Activated T-helper 1 cell treated with anti-CD3 and anti-CD28 coated beads, Interleukin-12 subunit alpha, Interleukin-12 subunit beta, Interleukin-2, Interleukin-4 antibody, amounts not matched to agents 30 ng/mL and 10 ng/mL and 1 ng/mL, durations not matched to agents 14 hours and 24 hours and 36 hours (primary cell): ENCODE measurements at places on chromosomes 16 and 17. TPM values are rescaled to one million over a fixed set of nuclear protein-coding genes. Genes with fewer than 3 reads are reported as not detected.

DNA sequence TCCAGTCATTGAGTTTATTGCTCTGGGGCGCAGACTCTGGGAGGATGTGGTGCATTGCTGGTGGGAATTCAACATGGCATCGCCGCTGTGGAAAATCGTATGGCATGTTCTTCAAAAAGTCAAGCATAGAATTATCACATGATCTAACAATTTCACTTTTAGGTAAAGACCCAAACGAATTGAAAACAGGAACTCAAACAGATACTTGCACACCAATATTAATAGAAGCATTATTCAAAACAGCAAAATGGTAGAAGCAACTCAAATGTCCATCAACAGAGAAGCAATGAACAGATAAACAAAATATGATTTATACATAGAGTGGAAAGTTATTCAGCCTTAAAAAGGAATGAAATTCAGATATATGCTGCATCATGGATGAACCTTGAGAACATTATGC lies 15.9 kb downstream of the PIK3R6 start:
- peaks cover 9% of the 10 kb centered on the region for H3K36me3 ChIP-seq
- H3K27ac ChIP-seq: no peak overlapping the region
- no peak for DNase-seq
- H3K27me3 ChIP-seq: no peaks in the 10 kb centered on the region
- peaks cover 6% of the 10 kb centered on the region for H3K4me1 ChIP-seq

- H3K4me3 ChIP-seq: no peak overlapping the region
- H3K4me1 ChIP-seq: no peaks in the 10 kb centered on the region
- H3K36me3 ChIP-seq: no peaks in the 10 kb centered on the region
- H3K27me3 ChIP-seq: no peaks in the 10 kb centered on the region
- no peak overlapping the region for H3K27ac ChIP-seq
These were observed 321.9 kb upstream of the PMFBP1 start for GRCh38 chr16:72493716-72494415.

DNA sequence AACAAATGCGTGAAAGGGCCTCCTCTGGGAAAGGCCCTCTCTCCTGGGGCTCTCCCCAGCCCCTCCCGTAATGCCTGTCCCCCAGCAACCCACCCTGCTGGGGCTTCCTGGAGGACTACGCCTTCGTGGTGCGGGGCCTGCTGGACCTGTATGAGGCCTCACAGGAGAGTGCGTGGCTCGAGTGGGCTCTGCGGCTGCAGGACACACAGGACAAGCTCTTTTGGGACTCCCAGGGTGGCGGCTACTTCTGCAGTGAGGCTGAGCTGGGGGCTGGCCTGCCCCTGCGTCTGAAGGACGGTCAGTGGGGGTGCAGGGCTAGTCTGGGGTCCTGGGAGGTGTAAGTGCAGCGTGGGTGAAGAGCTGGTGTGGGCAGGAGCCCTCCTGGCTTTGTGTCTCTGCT lies 4.9 kb downstream of the SPATA20 start:
- H3K27me3 ChIP-seq: peaks cover 4% of the 10 kb centered on the region
- no peak overlapping the region for H3K4me3 ChIP-seq
- no peak overlapping the region for H3K27ac ChIP-seq
- no peak for DNase-seq
- no peaks in the 10 kb centered on the region for H3K36me3 ChIP-seq
- peaks cover under 1% of the 10 kb centered on the region for H3K4me1 ChIP-seq

DNA sequence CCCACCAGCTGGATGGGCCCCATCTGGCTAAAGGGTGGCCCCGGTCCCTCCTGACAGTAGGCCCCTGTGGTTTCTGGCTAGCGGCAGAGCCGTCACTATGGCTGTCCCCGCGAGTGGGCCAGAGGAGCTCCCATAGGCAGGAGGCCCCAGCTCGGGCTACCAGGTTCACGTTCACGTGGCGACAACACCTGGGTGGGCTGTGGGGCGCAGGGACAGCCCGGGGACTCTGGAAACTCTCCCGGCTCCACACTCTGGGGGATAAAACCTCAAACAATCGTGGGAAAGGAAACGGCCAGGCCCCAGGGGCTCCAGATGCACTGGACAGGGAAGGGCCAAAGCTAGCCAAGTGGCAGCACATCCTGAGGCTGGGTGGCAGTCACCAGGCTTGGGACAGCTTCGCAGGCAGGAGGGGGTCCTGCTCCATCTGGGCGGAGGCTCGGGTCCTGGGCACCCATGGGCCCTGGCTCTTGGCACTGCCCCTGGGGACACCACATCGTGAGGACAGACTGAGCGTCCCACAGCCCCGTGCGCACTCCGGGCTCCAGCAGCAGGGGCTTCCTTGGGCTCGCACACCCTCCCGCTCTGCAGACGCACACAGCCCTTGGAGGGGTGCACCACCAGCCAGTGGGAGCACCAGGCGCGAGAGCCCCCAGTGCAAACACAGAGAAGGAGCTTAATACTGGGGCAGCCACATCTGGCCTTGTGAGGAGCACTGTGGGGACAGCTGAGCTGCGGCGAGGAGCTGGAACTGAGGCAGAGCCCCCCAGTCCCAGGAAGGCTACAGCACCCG lies 4.4 kb downstream of the RNF166 start:
- DNase-seq: no peak
- peaks cover 57% of the 10 kb centered on the region for H3K4me1 ChIP-seq

GRCh38 chr17:67629971-67630320 lies 87.8 kb upstream of the NOL11 start:
- H3K27me3 ChIP-seq: no peaks in the 10 kb centered on the region
- DNase-seq: no peak
- peaks cover 4% of the 10 kb centered on the region for H3K36me3 ChIP-seq

GRCh38 chr17:79706931-79707850 lies 23.6 kb upstream of the ENPP7 start:
- no peak overlapping the region for H3K27ac ChIP-seq
- no peak for DNase-seq
- no peaks in the 10 kb centered on the region for H3K36me3 ChIP-seq
- H3K27me3 ChIP-seq: no peaks in the 10 kb centered on the region

DNA sequence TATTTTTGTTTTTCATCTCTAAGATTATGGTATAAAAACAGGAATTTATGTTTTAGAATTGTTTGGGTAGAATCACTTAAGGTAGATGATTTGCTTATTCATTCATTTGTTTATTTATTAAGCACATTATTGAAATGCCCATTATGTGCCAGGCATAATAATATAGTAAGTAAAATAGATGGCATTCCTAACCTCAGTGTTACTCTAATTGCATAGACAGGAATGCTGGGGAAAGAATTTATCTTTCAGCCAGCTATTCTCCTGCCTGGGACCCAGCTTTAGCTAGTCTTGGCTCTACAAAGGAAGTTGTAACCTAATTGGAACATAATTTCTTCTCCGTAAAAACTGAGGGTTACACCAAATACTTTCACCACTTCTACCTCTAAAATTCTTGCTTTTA lies 44.6 kb downstream of the NFAT5 start:
- H3K27me3 ChIP-seq: no peaks in the 10 kb centered on the region
- DNase-seq: no peak
- no peak overlapping the region for H3K27ac ChIP-seq
- H3K36me3 ChIP-seq: peaks cover 16% of the 10 kb centered on the region
- no peak overlapping the region for H3K4me3 ChIP-seq

GRCh38 chr16:56743840-56744239 lies 13.9 kb downstream of the NUP93 start:
- H3K4me3 ChIP-seq: no peak overlapping the region
- peaks cover 22% of the 10 kb centered on the region for H3K4me1 ChIP-seq
- H3K36me3 ChIP-seq: peaks cover 10% of the 10 kb centered on the region
- no peaks in the 10 kb centered on the region for H3K27me3 ChIP-seq
- no peak overlapping the region for H3K27ac ChIP-seq

- no peak for DNase-seq
- no peak overlapping the region for H3K27ac ChIP-seq
- H3K27me3 ChIP-seq: peaks cover 3% of the 10 kb centered on the region
- H3K4me3 ChIP-seq: no peak overlapping the region
- no peaks in the 10 kb centered on the region for H3K4me1 ChIP-seq
These were observed 57.1 kb upstream of the AXIN2 start for GRCh38 chr17:65618516-65618915.

- H3K4me3 ChIP-seq: no peak overlapping the region
- H3K27me3 ChIP-seq: no peaks in the 10 kb centered on the region
- no peak overlapping the region for H3K27ac ChIP-seq
- H3K4me1 ChIP-seq: no peaks in the 10 kb centered on the region
- no peaks in the 10 kb centered on the region for H3K36me3 ChIP-seq
- no peak for DNase-seq
These were observed 51.4 kb downstream of the TBC1D16 start for GRCh38 chr17:79984045-79984840.

- no peaks in the 10 kb centered on the region for H3K36me3 ChIP-seq
- H3K27me3 ChIP-seq: peaks cover 9% of the 10 kb centered on the region
These were observed 3.4 kb downstream of the TBC1D24 start for GRCh38 chr16:2478279-2478678.

GRCh38 chr17:16909472-16910246 lies 62.3 kb downstream of the TNFRSF13B start:
- DNase-seq: no peak
- no peak overlapping the region for H3K27ac ChIP-seq
- H3K27me3 ChIP-seq: peaks cover 24% of the 10 kb centered on the region
- no peaks in the 10 kb centered on the region for H3K36me3 ChIP-seq

GRCh38 chr16:28320741-28321140 lies 28.4 kb downstream of the SBK1 start:
- peaks cover 6% of the 10 kb centered on the region for H3K4me1 ChIP-seq
- no peaks in the 10 kb centered on the region for H3K27me3 ChIP-seq
- no peak overlapping the region for H3K27ac ChIP-seq

- DNase-seq: no peak
- no peak overlapping the region for H3K27ac ChIP-seq
- no peaks in the 10 kb centered on the region for H3K36me3 ChIP-seq
- no peaks in the 10 kb centered on the region for H3K4me1 ChIP-seq
These were observed 6.2 kb upstream of the RAMP2 start for GRCh38 chr17:42754782-42755181.

GRCh38 chr17:8186446-8186786 lies 3.6 kb downstream of the BORCS6 start:
- H3K27me3 ChIP-seq: peaks cover 5% of the 10 kb centered on the region
- H3K27ac ChIP-seq: no peak overlapping the region
- no peak overlapping the region for H3K4me3 ChIP-seq
- no peak for DNase-seq
- H3K36me3 ChIP-seq: no peaks in the 10 kb centered on the region
- peaks cover 27% of the 10 kb centered on the region for H3K4me1 ChIP-seq

The CRHR1 gene
- total RNA-seq: not detected in 2 replicates

The TAC4 gene
- total RNA-seq: not detected in 2 replicates

The IL17C gene
- not detected in 2 replicates for total RNA-seq

The TMEM204 gene
- 22.8 and 23.7 TPM in 2 replicates for total RNA-seq

The ANKRD13B gene
- 45.8 and 46.2 TPM in 2 replicates for total RNA-seq

The EVI2A gene
- total RNA-seq: 46.3 and 47.9 TPM in 2 replicates

The EXOC3L1 gene
- total RNA-seq: 0.34 TPM in 1 of 2 replicates, not detected in the other

The C1QTNF8 gene
- total RNA-seq: not detected in 2 replicates
